ENCODE measurements at places on chromosomes 1 and 21.

DNA sequence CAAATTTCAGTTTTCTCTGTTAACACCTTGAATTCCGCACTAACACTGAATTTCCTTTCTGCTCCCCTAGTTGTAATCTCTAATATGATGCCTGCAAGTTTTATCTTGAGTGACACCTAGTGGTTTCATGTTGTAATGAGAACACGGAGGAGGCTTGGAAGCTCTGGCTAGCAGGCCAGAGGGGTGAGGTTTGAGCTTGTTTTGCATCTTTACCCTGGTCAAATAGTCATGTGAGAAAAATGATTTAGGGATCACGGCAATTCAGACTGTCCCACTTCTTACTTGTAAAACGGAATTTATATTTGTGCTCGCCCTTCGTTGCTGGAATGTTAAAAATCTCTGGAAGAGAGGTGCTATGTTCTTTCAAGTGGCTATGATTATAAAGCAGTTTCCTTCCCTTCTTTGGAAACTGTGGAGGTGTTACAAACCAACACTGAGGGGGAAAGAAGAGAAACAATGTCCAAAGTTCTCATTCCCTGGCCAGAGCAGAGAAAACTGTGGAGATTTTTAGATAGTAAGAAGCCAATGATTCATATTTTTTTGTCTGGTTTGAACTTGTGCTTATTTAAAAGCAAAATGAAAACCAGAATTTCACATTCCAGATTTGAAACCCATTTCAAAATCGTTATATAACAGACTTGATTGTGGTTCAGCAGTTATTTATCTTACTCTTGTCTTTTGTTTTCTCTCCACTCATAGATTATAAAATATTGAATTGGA is 5.3 kb upstream of the MROH9 start:
- no peak for DNase-seq

GRCh38 chr21:37562920-37563640 is 196.5 kb downstream of the DYRK1A start:
- no peak for DNase-seq

- DNase-seq: no peak
These were observed 213.7 kb downstream of the PBX1 start for GRCh38 chr1:164772635-164773034.

DNA sequence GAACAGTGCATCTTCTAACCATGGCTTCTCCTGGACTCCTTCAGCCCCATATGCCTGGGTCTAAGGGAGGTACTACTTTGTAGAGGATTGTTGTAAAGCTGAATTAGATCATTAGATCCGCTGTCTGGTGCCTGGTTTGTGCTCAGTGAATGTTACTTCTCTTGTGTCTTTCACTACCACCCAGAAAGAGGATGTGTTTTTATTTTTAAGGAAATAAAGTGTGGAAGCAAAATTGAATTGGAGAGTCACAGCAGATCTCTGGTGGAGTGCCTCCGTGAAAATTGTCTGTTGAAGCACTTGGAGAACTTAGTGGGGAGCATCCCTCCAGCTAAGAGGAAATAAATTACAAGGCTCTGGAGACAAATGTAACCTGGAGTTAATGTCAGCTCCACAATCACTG is 101.8 kb upstream of the ARTN start:
- DNase-seq: no peak

GRCh38 chr1:56064705-56065104 is 514.7 kb downstream of the PLPP3 start:
- no peak for DNase-seq

DNA sequence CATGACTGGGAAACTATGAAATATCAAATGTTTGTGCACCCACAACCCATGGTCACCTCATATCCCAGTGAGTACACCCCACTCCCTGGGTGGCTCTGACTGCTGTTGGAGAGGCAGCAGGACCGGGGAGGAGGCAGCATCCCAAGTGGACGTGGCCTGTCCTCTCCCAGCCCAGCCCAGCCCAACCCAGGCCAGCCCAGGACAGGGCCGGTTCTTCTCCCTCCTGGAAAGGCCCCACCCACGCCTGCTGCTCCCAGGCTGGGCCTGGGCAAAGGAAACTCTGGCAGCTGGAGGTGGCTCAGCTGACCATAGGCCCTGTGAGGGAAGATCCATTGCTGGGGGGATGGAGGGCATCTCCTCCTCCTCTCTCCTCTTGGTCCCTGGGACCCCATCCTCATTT is 19.1 kb downstream of the MATN1 start:
- no peak for DNase-seq

DNA sequence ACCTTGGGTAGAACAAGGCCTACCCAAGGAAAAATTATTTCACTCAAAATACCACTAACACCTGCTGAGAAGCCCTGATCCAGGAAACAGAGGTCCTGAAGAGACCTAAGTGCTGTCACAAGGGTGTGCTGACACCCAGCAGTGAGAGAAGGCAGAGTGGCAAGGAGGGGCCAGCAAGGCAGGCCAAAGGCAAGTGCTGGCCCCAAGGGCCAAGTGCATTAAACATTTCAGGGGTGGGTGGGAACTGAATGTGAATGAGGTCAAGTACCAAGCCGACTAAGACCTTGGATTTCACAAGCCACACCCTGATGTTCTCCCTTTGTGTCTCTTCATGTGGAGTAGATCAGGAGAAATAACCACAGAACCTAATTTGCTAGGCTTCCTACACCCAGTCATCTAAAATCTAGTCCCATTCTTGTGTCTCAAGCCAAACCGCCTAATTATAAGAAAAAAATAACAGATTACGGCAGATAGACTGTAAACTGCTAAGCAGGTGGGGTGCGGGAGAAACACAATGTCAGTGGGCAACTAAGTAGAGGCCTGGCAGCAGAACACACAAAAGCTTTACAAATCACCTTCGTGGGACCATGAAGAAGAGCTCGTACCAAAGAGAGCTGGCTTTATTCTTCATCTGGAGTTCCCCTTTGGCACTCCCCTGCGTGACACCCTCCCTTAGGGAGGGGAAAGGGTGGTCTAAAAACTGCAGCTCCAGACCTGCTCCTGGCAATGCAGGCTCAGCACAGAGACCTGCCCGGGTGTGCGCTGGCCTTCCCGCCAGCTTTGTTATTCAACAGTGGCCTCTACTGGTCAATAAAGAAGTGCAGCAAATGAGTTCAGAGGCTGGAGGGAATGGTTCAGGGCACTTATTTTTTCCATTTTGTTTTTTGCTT is 8.7 kb downstream of the UBE2G2 start:
- no peak for DNase-seq

DNA sequence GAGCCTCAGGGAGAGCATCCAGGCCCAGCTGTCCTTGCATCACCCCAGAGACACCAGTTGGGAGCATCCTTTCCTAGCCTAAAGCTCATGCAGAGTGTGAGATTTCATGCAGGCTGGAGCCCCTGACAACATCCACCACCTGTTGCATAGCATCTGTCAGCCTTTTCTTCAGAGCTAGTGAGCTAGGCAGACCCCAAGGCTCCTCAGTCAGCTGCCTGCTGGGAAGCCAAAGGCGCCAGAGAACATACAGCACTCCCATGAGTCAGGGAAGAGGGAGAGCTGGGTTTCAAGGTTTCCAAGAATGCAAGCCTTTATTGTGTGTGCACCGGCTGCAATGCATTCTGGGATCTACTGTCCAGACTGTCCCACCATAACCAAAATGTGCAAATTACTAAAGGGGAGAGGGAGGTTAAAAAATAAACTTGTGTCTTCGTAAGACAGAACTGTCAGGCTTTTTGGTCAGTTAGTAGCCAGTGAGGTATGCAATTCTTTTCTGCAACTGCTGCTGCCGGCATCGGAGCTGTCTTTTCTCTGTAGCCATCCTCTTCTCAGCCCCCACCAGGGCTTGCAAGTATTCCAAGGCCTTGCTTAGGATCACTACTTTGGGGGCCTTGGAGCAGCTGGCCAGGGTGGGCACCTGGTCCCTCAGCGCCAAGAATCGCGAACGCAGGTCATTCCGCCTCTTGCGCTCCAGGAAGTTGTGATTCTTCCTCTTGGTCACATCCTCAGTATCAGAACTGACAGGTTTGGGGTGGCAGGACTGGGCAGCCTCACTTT is 4.6 kb downstream of the MYCL start:
- no peak for DNase-seq

- no peak for DNase-seq
These were observed 21.7 kb downstream of the BCAR3 start for GRCh38 chr1:93659822-93660503.

DNA sequence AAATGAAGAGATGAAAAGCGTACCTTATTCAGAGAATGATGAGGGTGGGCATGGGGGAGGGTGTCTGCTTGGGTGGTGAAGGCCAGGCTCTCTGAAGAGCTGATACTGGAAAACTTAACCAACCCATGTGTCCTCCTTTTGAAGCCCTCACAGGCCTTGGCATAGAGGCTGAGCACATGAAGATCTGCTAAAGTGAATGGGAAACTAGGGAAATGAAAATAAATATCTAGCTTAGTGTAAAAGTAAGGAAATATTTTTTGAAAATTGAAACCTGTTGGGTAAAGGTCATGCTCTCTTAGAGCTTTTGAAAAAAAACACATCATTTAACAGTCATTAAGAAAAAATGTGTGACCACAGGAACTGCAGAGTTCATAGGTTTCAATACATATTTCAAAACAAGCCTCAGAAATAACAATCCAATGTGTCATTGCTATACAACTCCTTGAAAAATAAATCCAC is 40.5 kb upstream of the RALGPS2 start:
- DNase-seq: no peak

GRCh38 chr1:28039341-28039740 is 49.1 kb downstream of the EYA3 start:
- DNase-seq: no peak

DNA sequence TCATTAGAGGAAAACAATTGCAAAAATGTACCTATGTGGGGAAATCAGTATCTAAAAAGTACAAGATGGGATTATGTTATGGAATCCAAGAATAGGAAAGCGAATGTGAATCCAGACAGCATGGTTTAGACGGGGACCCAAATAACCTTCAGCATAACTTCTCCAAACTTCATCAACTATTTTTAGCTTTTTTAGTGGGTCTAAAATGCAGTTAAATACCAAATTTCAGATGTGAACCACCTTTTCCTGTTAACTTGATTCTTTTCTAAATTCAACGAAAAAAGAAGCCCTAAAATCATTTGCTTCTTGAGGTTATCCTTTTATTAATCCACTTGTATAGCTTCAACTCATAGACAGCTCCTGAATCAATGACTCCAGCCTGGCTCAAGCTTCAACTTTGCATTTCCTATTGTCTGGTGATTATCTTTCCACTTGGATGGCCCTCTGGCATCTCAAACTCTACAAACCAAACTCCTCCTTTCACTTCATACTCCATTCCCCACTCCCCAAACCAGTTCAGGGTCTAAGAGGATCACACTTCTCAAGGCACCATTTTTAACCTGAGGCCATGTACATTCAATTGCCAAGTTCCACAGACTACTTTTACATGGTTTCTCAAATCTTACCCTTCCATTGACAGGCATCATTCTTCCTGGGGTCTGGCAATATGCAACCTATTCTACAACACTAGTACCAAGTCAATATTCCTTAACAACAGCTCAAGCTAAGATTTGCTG is 7.4 kb downstream of the ERRFI1 start:
- no peak for DNase-seq

- DNase-seq: no peak
These were observed 26.4 kb downstream of the SORT1 start for GRCh38 chr1:109371341-109371739.

DNA sequence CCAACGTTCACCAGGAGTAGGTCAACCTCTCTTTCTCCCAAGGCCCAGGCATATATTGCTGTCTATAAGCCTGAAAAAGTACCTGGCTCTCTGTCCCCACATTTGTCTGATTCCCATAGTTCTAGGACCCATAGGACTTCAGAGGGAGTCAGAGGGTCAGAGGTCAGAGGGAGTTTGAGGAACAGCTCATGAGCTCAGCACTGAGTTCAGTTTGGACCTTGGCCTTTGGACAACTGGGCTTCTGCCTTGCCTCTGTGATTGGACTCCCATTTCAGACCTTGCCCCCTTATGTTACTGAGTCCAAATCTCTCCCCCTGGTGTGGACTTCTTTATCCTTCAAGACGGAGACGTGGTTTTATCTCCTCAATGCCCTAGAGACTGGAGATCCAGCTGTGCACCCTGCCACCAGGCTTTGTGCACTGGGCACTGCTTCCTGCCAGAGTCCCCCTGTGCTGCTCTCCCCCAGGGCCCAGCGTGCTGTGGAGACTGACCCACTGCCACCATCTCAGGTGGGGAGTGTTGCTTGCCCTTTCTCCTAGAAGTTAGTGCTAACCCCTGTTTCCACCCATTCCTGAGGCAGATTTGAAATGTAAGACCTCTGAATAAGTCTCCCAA is 3.2 kb downstream of the CTSE start:
- no peak for DNase-seq

GRCh38 chr1:95146637-95147036 is 29.5 kb downstream of the TLCD4 start:
- no peak for DNase-seq

GRCh38 chr21:31520561-31521098 is 138.9 kb upstream of the SOD1 start:
- DNase-seq: no peak

- DNase-seq: no peak
These were observed 64.8 kb downstream of the GPR137B start for GRCh38 chr1:236207121-236207520.

GRCh38 chr1:226788965-226789364 is 49.9 kb upstream of the ITPKB start:
- no peak for DNase-seq

- DNase-seq: no peak
These were observed 6.9 kb downstream of the THRAP3 start for GRCh38 chr1:36231191-36231590.

DNA sequence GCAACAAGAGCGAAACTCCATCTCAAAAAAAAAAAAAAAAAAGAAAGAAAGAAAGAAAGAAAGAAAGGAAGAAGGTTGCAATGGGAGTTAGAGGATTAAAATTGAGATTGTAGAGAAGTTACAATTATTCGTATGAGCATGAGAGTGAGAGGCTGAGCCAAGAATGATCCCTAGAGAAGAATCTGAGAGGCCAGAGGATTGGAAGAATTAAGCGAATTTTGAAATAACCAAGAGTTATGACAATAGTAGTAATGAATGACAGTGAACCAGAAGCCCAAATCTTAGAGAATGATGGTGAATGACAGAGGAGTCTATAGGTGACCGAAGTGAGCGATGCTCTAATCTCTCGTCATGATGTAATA is 369 bp upstream of the ZYG11B start:
- DNase-seq: no peak

GRCh38 chr1:4428711-4429110 is 225.7 kb upstream of the AJAP1 start:
- no peak for DNase-seq

GRCh38 chr1:116952738-116953275 is 43.1 kb downstream of the PTGFRN start:
- DNase-seq: no peak

- no peak for DNase-seq
These were observed 481.4 kb downstream of the SETD4 start for GRCh38 chr21:35578831-35579471.

DNA sequence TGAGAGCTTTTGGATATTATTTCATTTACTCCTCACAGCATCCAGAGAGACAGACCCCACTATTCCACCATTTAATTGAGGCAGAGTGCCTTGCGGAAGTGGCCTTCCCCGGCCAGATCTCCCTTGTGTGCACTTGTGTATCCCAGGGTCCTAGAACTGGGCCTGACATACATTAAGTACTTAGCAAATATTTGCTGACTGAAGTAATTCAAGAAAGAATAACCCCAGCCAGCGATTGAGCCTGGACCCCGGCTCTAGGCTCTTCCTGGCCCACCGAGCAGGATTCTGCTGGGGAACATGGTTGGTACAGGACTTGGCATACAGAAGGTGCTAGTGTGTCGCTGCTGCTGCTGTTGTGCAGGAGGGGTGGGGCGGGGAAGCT is 8.4 kb downstream of the DMRTA2 start:
- DNase-seq: no peak

- DNase-seq: no peak
These were observed 3.0 kb downstream of the PCP4L1 start for GRCh38 chr1:161261261-161262235.
